ENCODE measurements at places on chromosomes 6 and 20.

GRCh38 chr6:146700078-146700686, 101.4 kb downstream of the ADGB start:
- peak; percentile 36 for DNase-seq

- no peak for DNase-seq
Measured at GRCh38 chr20:62282103-62282502, 20.7 kb upstream of the ADRM1 start.

- no peak for DNase-seq
Measured at GRCh38 chr6:166567813-166568212, 18.7 kb downstream of the RAMACL start.

- DNase-seq = no peak
Measured at GRCh38 chr6:166692723-166693302, 65.8 kb upstream of the RPS6KA2 start.

- DNase-seq = no peak
Measured at GRCh38 chr6:125169058-125169457, 15.5 kb downstream of the TPD52L1 start.

DNA sequence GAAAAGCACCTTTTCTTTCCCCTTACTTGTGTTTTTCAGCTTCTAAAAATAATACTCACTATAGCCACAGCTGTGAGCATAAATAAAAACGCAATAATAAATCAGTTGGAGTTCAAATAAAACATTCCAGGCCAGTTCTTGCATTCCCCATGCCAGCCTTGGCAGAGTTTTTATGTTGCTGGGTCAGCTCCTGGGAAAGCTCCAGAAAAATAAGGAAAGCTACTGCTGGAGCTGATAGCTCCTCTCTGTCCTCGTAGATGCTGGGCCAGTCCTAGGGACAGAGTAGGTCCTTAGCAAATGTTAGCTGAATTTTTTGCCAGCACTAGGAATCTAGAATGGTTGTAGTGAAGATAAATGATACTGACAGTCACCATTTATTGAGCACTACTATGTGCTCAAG, 389.0 kb upstream of the SYNCRIP start:
- no peak for DNase-seq

DNA sequence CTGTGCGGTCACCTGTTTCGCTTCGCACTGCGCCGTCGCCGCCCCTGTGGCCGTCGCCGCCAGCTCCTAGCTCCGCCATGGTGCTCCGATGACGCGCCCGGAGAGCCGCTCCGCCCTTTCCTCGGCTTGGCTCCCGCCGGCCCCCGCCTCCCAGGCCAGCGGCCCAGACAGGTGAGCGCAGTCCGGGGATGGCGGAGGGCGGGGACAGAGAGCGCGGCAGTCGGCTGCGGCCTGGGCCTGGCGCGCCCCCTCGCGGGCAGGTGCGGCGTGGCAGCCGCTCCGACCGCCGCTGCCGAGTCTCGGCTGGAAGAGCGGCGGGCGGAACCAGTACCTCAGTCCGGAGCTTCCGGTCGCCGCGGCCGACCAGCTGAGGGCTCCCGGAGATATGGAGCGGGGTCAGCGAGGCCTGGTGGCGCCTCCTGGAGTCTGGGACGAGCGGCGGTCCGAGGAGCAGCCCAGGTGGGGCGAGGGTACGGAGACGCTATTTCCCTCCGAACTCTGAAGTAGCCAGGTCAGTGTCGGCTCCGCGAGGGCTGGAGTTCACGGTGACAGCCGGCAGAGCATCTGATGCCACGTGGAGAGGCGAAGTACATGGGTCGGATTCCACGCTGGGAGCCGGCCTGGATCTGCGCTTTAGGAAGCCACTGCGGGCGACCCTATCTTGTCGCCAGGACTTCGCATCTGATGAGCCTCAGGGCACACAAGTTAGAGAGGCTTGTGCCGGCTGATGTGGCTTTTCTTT, at the start of gene MAP7:
MAP7 (minus strand) TSS at position 93 of the 742 bp plus-strand sequence; CDS start at position 79, 14 bp downstream.
- DNase-seq = peak; percentile 94

DNA sequence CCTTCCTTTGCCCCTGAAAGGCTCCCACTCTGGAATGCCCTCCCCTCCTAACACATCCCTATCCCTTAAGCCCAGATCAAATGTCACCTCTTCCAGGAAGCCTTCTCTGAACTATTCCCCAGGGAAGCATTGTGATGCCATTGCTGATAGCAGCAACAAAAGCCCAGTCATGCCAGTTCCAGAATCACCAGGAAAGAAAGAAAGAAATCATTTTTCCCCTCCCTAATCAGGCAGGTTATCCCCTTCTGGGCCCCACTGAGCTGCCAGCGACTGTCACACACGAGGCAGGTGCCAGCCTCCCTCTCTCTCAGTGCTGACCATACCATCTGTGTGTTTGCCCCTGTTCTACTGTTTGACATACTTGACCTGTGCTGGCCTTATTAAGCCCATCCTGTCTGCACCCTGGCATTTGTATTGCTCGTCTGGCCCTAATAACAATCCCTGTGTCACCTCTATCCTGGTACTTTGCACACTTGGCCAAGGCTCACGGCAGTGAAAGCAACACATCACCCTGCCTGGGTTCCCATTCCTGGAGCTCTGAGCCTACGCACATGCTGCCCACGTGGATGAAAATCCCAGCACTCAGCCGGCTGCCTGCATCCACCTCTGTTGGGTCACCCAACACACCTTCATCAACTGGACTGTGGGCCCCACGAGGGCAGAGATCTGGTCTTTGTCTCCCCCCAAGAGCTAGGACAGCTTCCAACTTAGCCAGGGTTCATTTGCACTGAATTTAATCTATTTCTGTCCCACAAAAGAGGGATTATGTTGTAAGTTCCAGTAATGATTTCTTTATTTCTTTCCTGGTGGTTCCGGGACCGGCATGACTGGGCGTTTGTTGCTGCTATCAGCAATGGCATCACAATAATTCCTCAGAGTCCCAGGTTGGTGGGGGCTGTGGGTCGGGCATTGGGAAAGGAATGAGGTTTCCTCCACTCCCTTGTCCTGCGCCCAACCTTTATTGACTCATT, 5.3 kb upstream of the BPIFB1 start:
- no peak for DNase-seq

DNA sequence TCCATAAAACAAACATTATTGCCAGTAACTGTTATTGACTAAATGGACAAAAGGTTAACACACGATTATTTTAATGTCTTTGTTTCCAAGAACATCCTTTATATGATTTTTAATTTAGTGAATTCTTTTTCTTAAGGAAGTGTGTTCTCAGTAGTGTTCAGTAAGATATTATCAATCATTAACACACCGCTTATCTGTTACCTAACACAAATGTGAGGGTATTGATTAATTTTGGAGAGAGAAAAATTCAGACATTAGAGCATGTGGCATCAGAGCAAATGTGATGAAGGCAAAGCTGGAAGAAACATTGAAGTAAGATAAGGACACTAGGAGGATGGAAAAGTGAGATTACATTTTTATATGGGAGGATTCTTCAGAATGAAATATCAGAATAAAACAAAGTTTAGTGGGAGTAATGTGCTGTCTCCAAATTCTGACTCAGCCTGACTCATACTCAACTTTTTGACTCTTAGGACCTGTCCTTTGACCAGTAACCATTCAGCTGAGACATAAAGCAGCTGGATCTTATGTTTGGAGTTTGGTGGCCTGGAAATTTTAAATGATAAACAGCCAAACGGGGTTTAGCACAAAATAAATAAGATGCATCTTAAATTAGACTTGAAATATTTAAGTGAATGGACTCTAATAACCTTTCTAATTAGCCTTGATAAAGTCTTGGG, 348.6 kb downstream of the CD109 start:
- no peak for DNase-seq

Data from progenitor cell of endocrine pancreas (in vitro differentiated cells).